ENCODE measurements at places on chromosomes 11 and 22. TPM values are rescaled to one million over a fixed set of nuclear protein-coding genes. Genes with fewer than 3 reads are reported as not detected.

The BATF2 gene
- 0.31 TPM for total RNA-seq

GRCh38 chr11:121696177-121696871 is 243.6 kb upstream of the SORL1-AS1 start:
- no peak for DNase-seq
- H3K27ac ChIP-seq = no peak overlapping the region
- no peaks in the 10 kb centered on the region for H3K4me1 ChIP-seq
- no peaks in the 10 kb centered on the region for H3K36me3 ChIP-seq
- H3K4me3 ChIP-seq = no peak overlapping the region
- H3K27me3 ChIP-seq = peaks cover 7% of the 10 kb centered on the region

DNA sequence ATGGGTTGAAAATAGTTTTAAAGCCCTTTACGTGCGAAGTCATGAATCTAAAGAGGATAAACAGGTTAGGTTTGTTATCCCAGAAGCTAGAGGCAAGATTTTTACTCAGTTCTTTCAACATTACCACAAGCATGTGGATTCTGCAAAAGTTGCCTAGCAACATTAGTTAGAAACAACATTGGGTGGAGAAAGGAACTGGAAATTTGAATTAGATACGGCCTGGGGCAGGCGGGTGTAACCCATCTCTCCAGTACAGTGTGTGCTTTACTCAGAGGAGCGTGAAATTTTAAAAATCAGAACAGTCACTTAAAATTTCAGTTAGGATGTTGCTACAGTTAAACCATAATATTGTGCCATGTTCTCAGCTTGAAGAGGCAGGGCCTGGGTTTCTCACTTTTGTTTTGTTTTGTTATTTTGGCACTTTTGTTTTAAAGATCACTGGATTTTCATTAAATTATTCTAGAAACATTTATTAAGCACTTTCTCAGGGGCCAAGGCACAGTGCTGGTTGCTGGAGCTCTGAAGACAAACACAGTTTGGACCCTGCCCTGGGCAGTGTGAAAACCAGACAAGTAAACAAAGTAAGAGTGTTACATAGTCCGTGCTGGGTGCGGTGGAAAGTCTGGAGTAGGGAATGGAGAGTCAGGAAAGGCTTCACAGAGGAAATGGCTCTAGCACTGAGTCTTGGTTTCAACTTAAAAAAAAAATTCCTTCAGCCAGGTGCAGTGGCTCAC is 4.4 kb upstream of the WEE1 start:
- peak overlapping the region; percentile 5 for H3K4me3 ChIP-seq
- H3K4me1 ChIP-seq = peaks cover 49% of the 10 kb centered on the region
- peaks cover 6% of the 10 kb centered on the region for H3K27me3 ChIP-seq
- no peak for DNase-seq
- no peaks in the 10 kb centered on the region for H3K36me3 ChIP-seq

GRCh38 chr11:10730151-10730550 is 20.9 kb upstream of the CTR9 start:
- DNase-seq = no peak
- H3K36me3 ChIP-seq = peaks cover 4% of the 10 kb centered on the region
- H3K4me1 ChIP-seq = peaks cover 22% of the 10 kb centered on the region
- H3K4me3 ChIP-seq = no peak overlapping the region
- peaks cover 22% of the 10 kb centered on the region for H3K27me3 ChIP-seq

The KCNQ1OT1 gene
- total RNA-seq = 0.26 TPM

DNA sequence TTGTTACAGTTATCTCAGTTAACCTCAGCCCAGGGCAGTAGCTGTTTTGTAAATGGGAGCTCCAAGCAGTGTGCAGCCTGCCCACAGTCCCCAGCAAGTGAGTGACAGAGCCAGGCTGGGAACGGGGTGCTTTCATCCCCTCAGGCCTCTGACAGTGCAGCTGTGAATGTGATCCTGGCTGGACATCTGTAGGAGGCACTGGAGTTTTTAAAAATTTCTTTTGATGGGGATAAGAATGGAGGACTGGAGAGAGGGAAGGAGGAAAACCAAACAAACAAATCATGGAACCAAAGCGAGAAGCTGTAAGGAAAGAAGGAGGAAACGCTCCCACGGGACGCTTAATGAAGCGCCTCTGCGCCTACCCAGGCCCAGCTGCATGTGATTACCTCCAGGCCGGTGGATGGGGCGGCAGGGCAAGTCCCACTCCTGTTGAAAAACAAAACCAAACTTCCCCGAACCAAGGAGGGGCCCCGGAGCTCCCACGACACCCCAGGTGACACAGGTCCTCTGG is 40.6 kb downstream of the SCUBE1 start:
- H3K4me1 ChIP-seq = no peaks in the 10 kb centered on the region
- no peak for DNase-seq
- no peaks in the 10 kb centered on the region for H3K27me3 ChIP-seq
- H3K36me3 ChIP-seq = no peaks in the 10 kb centered on the region
- H3K4me3 ChIP-seq = no peak overlapping the region

GRCh38 chr22:28094771-28095170 is 175.7 kb upstream of the PITPNB start:
- no peak overlapping the region for H3K27ac ChIP-seq
- no peaks in the 10 kb centered on the region for H3K27me3 ChIP-seq
- H3K4me3 ChIP-seq = no peak overlapping the region
- H3K36me3 ChIP-seq = no peaks in the 10 kb centered on the region
- DNase-seq = no peak
- no peaks in the 10 kb centered on the region for H3K4me1 ChIP-seq
